Naive B cell (primary cell): ENCODE measurements at places on chromosomes 12 and 14.
A peak's percentile ranks its signal among the peaks of the same experiment; 100 is the strongest.

- H3K27me3 ChIP-seq, result no peaks in the 10 kb centered on the region
- peak within 1 kb of the TSS; percentile 91 for H3K4me3 ChIP-seq
- peak within 1 kb of the TSS; percentile 97 for H3K27ac ChIP-seq
- H3K4me1 ChIP-seq, result peaks cover 60% of the 10 kb centered on the region
- peak; percentile 59 for DNase-seq
Observed at GRCh38 chr14:88005050-88005481, at the start of gene GPR65. TSS of gene GPR65 (plus strand) at chr14:88005135. CDS start at chr14:88010848, 5,713 bp downstream.

GRCh38 chr12:123143736-123144461, 7.0 kb downstream of the PITPNM2 start:
- peaks cover 61% of the 10 kb centered on the region for H3K4me1 ChIP-seq
- no peak for DNase-seq
- H3K27me3 ChIP-seq, result no peaks in the 10 kb centered on the region
- no peak overlapping the region for H3K27ac ChIP-seq

GRCh38 chr14:65150898-65151608, 48.7 kb upstream of the MAX start:
- no peak for DNase-seq
- no peak overlapping the region for H3K4me3 ChIP-seq
- no peaks in the 10 kb centered on the region for H3K36me3 ChIP-seq
- H3K27ac ChIP-seq, result no peak overlapping the region
- H3K27me3 ChIP-seq, result peaks cover 4% of the 10 kb centered on the region

DNA sequence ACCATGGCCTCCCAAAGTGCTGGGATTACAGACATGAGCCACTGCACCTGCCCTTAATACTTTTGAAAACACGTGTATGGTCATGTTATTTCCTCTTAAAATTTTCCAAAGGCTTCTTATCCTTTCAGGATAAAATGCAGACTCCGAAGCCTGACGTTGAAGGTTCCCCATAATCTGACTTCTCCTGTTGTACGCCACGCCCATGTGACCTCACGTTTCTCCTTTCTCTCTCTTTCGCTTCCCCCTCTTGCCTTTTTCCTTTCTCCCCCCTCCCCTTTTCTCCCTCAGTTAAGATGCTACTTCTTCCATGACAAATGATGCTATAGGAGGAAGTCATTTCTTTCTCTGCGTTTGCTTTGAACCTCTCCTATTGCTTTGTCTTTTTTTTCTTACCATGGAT, 266.0 kb downstream of the FBXL14 start:
- peaks cover 15% of the 10 kb centered on the region for H3K36me3 ChIP-seq
- no peak for DNase-seq
- H3K4me3 ChIP-seq, result no peak overlapping the region
- no peaks in the 10 kb centered on the region for H3K27me3 ChIP-seq
- H3K4me1 ChIP-seq, result peaks cover 9% of the 10 kb centered on the region

DNA sequence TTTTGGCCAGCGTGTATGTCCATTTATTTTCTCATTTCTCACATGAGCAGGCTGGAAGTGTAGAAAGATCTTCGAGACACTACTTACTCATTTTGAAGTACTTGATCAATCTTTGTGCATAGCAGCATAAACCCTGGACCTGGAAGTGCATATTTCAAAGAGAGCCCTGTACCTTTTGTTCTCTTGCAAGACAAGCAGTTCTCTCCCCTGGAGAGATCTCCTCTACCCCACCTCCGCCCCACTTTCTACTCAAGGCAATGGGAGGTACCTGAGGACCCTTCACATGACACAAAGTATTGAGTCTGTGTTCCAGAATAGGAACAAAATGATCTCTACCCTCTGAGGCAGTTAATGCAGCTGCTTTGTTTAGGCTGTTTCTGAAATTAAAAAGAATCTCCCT, 27.4 kb upstream of the RASSF3 start:
- no peak overlapping the region for H3K27ac ChIP-seq
- no peak for DNase-seq
- no peak overlapping the region for H3K4me3 ChIP-seq
- peaks cover 13% of the 10 kb centered on the region for H3K4me1 ChIP-seq

- H3K4me1 ChIP-seq, result peaks cover 31% of the 10 kb centered on the region
- DNase-seq, result no peak
- no peak overlapping the region for H3K4me3 ChIP-seq
- H3K36me3 ChIP-seq, result peaks cover 26% of the 10 kb centered on the region
Observed at GRCh38 chr14:71591929-71592328, 340.3 kb upstream of the RGS6 start.

DNA sequence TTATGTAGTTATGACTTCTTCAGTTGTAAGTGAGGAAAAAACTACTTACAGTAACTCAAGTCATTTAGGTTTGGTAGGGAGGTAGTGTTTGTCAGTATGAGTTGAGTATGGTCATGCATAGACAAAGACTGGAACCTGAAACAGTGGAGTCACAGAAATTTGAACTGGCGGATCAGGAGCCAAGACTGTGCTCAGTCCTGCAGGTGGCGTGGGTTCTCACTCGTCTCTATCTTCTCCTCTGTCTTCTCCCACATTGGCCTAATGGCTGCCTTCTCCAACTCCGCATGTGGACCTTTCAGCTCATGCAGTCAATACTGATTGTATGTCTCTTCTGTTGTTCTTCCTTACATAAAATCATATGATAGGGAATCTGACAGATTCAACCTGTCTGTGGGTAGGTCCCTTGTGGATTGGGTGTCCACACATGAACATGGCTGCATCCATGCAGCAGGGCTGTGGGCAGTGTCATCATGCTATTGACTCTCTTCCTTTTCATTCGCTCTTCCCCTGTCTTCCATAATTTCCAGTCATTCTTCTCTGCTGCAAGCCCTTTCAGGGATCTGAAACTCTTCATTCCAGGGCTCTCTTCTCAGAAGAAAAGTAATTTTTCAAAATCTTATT, 78.8 kb upstream of the NEDD1 start:
- no peak overlapping the region for H3K27ac ChIP-seq
- no peaks in the 10 kb centered on the region for H3K4me1 ChIP-seq
- no peak for DNase-seq
- H3K4me3 ChIP-seq, result no peak overlapping the region
- no peaks in the 10 kb centered on the region for H3K36me3 ChIP-seq

- peaks cover 8% of the 10 kb centered on the region for H3K36me3 ChIP-seq
- no peaks in the 10 kb centered on the region for H3K27me3 ChIP-seq
Observed at GRCh38 chr14:89252887-89253532, 164.0 kb downstream of the FOXN3 start.

DNA sequence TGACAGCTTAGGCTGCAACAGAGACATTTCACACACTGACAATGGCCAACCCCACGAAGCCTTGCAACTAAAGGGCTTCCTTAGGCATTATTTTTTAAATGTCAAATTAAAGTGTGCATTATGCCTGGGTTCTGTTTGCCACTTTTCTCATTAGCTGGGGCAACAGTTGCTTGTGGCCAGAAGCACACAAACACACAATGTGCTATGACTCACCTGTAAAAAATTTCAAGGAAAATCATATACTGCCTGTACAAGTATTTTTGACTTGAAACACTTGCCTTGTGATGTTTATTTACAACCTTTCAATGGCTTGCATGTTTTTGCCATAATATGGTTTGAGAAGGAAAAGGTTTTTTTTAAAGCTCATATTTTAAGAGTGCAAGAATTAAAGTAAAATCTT, 1.9 kb downstream of the NTN4 start:
- H3K4me1 ChIP-seq, result peaks cover 16% of the 10 kb centered on the region
- no peaks in the 10 kb centered on the region for H3K36me3 ChIP-seq
- no peak for DNase-seq
- no peak overlapping the region for H3K27ac ChIP-seq
- H3K4me3 ChIP-seq, result peak overlapping the region; percentile 80
- H3K27me3 ChIP-seq, result peaks cover 53% of the 10 kb centered on the region

DNA sequence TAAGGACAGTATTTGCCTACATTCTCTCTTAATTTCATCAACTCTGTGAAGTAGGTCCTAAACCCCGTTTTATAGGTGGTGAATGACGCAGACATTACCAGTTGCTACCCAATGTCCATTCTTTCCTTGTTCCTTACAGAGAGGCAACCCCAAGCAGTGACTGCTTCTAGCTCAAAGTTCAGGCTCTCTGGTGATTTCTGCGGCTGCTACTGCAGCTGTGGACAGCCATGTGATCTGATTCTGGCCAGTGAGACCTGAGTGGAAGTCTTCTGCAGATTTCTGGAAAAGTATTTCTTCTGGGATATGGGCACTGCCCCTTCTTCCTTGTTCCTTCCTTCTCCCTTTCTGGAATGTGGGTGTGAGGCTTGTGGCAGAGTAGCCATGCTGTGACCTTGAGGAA, 82.9 kb downstream of the ARF6 start:
- H3K36me3 ChIP-seq, result no peaks in the 10 kb centered on the region
- DNase-seq, result no peak
- no peaks in the 10 kb centered on the region for H3K27me3 ChIP-seq
